A549 treated with Mapracorat at 1 μM for 4 hours (cell line): ENCODE measurements at places on chromosomes 5 and 9. TPM values are rescaled to one million over a fixed set of nuclear protein-coding genes. Genes with fewer than 3 reads are reported as not detected.

GRXCR2 gene
- not detected in 5 replicates for total RNA-seq

PCDHGA11 gene
- total RNA-seq = 0.04 to 0.06 TPM (median 0.05 TPM) in 3 of 5 replicates, not detected in the others

TLX3 gene
- total RNA-seq = not detected in 5 replicates

MUSK gene
- not detected in 5 replicates for total RNA-seq

DPYSL3 gene
- 18.9 to 20.6 TPM (median 20.2 TPM) in 5 replicates for total RNA-seq

CDH18 gene
- not detected in 5 replicates for total RNA-seq

SOWAHA gene
- 0.08 to 0.17 TPM (median 0.09 TPM) in 5 replicates for total RNA-seq

TRPM3 gene
- not detected in 5 replicates for total RNA-seq

CTXN3 gene
- total RNA-seq = not detected in 5 replicates

CTSV gene
- total RNA-seq = 12.1 to 14.5 TPM (median 13.2 TPM) in 5 replicates

IL3 gene
- total RNA-seq = not detected in 5 replicates

CHSY3 gene
- 0.04 to 0.18 TPM (median 0.15 TPM) in 5 replicates for total RNA-seq

YTHDC2 gene
- 6.1 to 7.8 TPM (median 7.4 TPM) in 5 replicates for total RNA-seq

MLANA gene
- not detected in 5 replicates for total RNA-seq

SLC35A4 gene
- 74.1 to 79.0 TPM (median 75.3 TPM) in 5 replicates for total RNA-seq

PCDHA6 gene
- 0.06 to 0.08 TPM in 2 of 5 replicates, not detected in the others for total RNA-seq

MRPL36 gene
- 102 to 120 TPM (median 114 TPM) in 5 replicates for total RNA-seq

SPATA31A3 gene
- not detected in 5 replicates for total RNA-seq

NR5A1 gene
- 0.06 to 0.23 TPM (median 0.15 TPM) in 3 of 5 replicates, not detected in the others for total RNA-seq

FAM120AOS gene
- 44.6 to 50.5 TPM (median 48.5 TPM) in 5 replicates for total RNA-seq

ADGRD2 gene
- total RNA-seq = not detected in 5 replicates

CDH9 gene
- not detected in 5 replicates for total RNA-seq

LMAN2 gene
- total RNA-seq = 179 to 207 TPM (median 194 TPM) in 5 replicates

HSPB3 gene
- not detected in 5 replicates for total RNA-seq

FABP6 gene
- total RNA-seq = 0.60 to 1.3 TPM (median 0.75 TPM) in 5 replicates

RBM27 gene
- total RNA-seq = 10.4 to 11.7 TPM (median 11.2 TPM) in 5 replicates
